Mammary epithelial cell (primary cell): ENCODE measurements at places on chromosomes 1 and 21.

DNA sequence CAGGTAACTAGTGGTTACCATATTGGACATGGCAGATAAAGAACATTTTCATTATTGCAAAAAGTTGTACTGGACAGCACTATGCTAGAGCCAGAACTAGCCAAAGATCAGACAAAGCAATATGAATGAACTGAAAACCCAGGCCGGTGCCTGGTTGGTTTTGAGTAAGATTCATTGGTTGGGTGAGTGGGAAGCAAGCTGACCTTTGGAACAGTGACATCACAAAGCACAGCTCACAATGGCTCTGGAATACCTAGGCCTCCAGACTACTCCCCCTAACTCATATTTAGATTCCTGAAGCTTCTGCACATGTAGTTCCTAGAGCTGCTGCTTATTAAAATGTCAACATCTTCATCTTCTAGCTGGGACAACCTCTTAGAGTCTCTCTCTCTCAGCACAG is at the start of gene TMCO2:
TMCO2 (plus strand) TSS at position 283 of the 400 bp plus-strand sequence; CDS start at position 340, 57 bp downstream.
- no peak for DNase-seq

DNA sequence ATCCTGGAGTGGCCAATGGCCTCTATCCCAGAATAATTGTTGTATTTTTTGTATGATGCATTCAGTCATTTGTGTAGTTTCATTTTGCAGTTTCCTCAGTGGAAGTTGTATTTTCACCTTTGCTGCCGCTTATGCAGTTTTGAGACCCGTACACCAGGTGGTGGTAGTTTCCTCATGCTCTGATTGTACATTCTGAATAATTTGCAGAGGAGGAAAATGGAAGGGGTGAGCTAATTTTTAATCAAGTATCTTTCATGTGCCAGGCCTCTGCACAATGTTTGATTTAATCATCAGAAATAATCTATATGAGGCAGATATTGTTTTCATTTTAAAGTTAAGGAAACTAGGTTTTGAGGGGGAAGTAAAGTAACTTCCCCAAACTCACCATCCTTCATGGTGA is 29.5 kb downstream of the HLX start:
- no peak for DNase-seq

DNA sequence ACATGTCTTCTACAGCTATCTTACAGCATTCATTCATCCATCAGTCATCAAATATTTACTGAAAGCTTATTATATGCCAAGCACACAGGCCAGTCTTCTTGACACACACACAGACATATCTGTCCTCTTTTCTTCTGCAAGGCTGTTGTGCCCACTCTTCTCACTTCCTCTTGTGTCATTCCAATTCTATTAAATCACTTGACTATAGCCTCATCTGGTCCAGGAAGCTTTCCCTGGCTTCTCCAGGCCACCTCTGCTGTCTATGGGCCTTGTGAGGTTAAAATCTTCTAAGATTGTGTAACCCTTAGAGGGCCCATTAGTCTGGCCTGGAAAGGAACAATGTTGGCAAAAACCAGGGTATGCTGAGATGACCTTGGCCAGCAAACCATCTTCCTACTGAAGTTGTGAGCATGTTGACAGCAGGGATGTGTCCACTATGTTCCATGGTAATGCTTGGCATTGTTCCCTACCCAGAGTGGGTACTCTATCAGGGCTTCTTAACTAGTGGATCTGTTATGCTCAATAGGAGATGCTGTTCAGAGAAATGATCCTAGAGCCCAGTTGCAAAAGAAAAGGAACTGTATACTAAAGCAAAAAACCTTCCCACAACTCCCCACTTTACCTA is 5.3 kb downstream of the TRAF3IP3 start:
- peak; percentile 32 for DNase-seq

DNA sequence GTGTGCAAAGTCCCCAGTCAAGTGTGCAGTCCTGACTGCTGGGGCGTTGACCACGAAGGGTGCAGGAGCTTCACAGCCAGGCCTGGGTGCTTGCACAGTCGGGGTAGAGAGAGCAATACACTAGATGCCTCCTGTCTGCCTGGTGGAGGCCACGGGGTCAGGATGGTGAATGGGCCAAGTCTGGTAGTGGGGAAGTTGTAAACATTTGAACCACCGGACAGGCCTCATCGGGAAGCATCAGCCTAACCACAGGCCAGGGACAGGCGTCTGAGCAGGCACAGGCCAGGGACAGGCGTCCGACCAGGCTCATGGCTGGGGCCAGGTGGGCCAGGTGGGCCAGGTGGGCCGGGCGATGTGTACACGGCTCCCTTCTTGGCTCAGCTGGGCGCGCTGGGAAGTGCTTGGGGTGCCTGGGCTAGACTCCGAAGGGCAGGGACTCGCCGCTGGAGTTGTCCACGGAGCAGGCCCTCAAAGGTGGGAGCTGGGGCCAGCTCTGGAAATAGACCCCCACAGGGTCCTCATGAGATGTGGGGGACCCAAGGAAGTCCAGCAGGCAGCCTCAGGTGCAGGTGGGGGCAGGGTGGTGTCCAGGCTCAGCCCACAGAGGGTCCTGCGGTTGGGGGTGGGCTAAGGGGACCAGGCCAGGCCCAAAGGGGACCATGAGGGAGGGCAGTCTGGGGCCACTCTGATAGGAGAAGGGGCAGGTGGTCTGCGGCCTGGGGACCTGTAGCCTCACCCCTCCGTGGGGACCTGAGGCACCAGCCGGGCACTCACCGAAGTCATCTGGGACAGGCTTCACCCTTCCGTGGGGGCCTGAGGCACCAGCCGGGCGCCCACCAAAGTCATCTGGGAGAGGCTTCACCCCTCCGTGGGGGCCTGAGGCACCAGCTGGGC is 15.0 kb downstream of the COL6A1 start:
- DNase-seq: no peak

GRCh38 chr1:20233394-20233793 is 47.1 kb upstream of the PLA2G2C start:
- peak; percentile 11 for DNase-seq

- DNase-seq: no peak
These were observed 200.5 kb downstream of the TOMM20 start for GRCh38 chr1:234927971-234928640.

- no peak for DNase-seq
These were observed 405.7 kb upstream of the POU3F1 start for GRCh38 chr1:38452246-38452645.

GRCh38 chr1:40860706-40861223 is 1.4 kb downstream of the CITED4 start:
- DNase-seq: no peak

GRCh38 chr1:246768403-246769020 is 44.3 kb downstream of the SCCPDH start:
- no peak for DNase-seq

DNA sequence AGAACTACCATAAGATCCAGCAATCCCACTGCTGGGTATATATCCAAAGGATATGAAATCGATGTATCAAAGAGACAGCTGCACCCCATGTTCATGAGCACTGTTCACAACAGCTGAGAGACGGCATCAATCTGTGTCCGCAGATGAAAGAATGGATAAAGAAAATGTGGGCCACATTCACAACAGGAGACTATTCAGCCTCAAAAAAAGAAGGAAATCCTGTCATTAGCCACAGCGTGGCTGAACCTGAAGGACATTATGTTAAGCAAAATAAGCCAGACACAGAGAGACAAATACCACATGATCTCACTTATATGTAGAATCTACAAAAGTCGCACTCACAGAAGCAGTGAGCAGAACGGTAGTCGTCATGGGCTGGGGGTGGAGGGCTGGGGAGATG is 99.2 kb upstream of the IFFO2 start:
- no peak for DNase-seq

GRCh38 chr1:112637254-112638109 is 17.9 kb downstream of the CAPZA1 start:
- DNase-seq: peak; percentile 68

- DNase-seq: no peak
These were observed 2.3 kb downstream of the HMGCS2 start for GRCh38 chr1:119766374-119766794.

GRCh38 chr1:109790735-109791494 is 27.2 kb upstream of the EPS8L3 start:
- DNase-seq: no peak
